Right renal pelvis (tissue), 4 donors: ENCODE measurements at places on chromosomes 1 and 21. TPM values are rescaled to one million over a fixed set of nuclear protein-coding genes. Genes with fewer than 3 reads are reported as not detected.

GRCh38 chr1:245707941-245708340 lies 553.2 kb downstream of the KIF26B start:
- DNase-seq: no peak

DNA sequence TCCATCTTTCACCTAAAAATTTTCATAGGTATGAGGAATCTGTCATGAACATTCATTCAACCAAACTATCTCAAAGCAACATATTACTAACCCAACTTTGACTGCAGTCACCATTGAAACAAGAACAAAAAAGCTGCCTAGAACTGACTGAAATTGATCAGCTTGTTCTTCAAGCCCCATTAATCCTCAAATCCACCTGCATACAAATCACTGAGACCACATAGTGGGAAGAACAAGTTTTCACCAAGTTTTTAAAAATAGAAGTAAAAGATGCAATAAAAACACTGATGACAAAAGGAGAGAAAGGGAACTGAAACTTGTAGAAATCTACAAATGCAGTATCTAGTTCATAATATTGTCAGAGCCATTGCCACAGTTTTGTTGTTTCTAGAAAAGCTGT lies 6.1 kb downstream of the SORT1 start:
- DNase-seq: no peak

DNA sequence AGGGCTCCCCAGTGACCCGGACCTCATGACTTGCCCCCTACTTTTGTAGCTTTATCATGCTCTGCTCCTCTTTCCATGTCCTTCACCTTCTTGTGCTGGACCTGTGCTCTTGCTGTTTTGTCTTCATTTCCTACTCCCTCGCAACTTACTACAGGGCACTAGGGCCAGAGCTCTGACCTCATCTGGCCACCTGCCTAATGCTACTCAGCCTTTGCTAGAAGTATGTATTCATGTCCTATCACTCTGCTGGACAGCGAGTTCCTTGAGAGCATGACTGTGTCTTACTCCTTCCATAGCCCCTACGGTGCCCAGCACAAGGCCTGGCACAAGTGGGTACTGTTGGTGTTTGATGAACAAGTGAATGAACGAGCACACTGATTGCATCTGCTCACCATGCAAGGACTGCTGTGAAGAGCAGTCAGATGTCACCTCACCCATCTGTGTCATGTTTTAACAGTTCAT lies 1.9 kb downstream of the MTFR1L start:
- DNase-seq: no peak

- no peak for DNase-seq
Observed at GRCh38 chr21:28193189-28193588, 799.5 kb downstream of the LTN1 start.

DNA sequence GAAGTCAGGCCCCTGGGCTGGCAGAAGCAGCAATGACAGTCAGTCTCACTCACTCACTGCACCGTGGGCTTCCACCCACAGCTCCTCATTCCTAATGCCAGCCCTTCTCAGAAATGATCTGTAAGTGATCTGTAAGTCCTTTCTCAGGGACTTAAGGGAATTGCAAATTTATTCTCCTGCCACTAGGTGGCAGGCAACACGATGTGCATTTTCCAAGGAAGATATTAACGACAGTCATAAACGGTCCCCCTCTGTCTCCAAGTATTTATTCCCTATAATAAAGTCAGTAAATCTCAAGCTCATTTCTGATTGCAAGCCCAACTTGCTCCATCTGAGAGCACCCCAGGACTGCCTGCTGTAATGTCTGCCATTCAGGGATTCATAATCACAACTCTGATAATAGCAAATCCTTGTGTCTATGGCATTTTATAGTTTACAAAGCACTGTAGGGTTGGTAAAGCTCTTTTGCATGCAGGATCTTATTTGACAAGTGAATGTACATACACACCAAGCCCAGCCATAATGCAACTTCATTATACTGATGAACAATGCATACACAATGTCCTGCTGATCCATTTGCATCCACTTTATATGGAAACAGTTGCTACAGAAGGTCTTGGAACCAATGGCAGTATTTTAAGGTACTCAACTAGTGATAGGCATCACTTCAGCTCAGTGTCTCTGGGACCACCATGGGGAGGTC lies 380.5 kb upstream of the CAMK1G start:
- no peak for DNase-seq

DNA sequence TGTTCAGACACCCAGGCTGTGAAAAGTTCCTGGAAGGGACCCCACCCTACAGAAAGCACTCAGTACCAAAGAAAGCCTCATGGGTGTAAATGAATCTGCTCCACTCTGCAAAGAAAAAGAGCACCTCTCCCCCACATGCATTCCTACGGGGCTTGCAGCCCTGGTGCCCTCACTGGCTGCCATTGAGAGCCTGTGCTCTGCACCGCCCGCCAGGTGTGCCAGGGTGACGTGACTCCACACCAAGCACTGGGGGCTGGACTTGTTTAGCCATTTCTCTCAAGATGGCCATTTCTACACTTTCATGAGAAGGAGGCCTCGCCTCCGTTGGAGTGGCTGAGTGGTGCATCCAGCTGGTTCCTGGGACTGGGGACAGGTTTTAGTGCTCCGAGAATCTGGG lies 380.5 kb upstream of the VAMP3 start:
- DNase-seq: no peak

DNA sequence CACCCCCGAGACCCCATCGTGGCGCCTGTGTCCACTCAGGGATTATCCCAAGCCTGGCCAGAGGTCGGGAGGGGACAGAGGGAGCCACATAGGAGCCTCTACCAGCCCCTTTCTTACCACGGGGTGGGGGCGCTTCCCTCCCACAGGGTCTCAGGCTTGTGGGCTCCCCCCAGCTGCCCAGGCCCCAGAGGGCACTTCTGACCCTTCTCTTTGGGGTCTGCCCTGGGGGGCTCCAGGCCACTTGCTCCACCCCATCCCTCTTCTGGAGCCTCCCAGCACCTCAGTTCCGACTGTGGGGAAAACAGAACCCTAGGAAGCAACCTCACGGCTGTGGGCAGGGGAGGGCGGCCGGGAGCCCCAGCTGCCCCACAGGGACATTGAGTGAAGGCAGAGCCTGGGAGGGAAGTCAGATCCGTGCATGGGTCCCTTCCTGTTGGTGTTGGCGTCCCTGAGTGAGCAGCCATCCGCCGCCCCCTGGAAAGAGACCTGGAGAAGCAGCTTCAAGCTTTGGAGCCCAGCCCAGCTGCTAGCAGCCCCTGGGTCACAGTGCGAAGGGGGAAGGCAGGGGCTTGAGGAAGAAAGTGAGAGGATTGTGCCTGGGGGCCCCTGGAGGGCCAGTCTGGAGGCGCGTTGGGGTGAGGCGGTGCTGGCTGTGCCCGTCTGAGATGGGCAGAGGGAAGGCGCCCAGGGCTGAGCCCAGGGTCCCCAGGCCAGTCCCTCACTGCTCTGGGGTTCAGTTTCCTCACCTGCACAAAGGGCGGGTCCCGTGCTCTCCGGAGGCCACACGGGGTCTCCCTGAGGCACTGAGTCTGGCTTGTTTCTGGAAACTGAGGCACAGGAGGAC lies 22.1 kb downstream of the RRP1 start:
- no peak for DNase-seq

DNA sequence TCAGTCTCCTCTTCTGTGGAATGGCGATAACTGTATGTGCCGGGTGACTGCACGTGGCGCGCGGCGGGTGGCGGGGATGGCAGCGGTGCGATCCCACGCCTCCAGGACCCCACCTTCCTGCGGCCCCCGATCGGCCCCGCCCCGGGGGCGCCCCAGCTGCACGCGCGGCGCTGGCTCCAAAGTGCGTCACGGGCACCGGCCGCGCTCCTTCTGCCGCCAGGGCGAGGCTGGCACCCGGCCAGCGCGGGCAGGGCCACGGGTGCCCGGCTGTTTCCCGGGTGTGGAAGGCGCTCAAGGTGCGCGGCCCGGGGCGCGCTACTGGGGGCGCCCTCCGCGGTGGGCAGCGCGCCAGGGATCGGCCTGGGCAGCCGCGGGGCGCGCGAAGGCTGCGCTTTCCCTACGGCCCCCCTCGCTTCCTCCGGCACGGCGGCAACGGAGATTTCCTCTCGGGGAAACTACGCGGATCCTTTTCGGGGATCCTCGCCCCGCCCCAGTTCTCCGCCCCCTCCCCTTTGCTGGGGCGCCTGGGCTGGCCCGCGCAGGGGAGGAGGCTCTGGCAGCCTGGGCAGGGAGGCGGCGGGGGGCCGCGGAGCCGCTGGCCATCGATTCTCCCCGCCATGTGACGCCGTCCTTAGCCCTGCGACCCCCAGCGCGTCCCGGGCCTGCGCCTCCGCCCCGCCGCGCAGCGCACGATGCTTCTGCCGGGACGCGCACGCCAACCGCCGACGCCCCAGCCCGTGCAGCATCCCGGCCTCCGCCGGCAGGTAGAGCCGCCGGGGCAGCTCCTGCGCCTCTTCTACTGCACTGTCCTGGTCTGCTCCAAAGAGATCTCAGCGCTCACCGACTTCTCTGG lies at the start of gene EVA1C:
Gene EVA1C (plus strand): TSS at position 545 of the 853 bp plus-strand sequence. CDS start 148 bp downstream, at position 693.
- DNase-seq: no peak

DNA sequence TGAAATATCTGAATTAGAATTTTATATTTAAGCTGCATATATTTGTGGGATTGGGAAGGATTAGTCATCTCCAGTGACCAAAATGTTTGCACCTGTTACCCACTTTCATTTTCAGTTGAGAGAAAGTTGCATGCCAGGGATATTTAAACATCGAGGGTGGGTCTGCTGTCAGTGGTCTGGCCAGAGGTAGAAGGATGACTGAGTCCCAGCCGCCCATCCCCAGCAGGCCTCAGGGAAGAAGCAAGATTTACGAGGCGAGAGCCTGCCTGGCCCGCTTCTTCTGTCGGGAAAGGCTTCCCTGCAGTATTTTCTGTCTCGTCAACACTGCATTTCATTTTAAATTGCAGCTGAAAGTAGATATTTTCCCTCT lies 1.4 kb upstream of the MAN1C1 start:
- DNase-seq: no peak

GRCh38 chr1:183461350-183461749 lies 10.9 kb upstream of the SMG7 start:
- DNase-seq: no peak

DTL gene
- 19.6 TPM for polyA plus RNA-seq

C4BPA gene
- 0.69 TPM for polyA plus RNA-seq

F13B gene
- not detected for polyA plus RNA-seq

LEMD1 gene
- 3.2 TPM for polyA plus RNA-seq

ACTL8 gene
- not detected for polyA plus RNA-seq

REN gene
- polyA plus RNA-seq: 124 TPM

SYT2 gene
- 2.1 TPM for polyA plus RNA-seq
